ENCODE measurements at places on chromosomes 7 and 10. TPM values are rescaled to one million over a fixed set of nuclear protein-coding genes. Genes with fewer than 3 reads are reported as not detected.

Gene CUBN
- 4.6 TPM for polyA plus RNA-seq

Gene NXPH1
- polyA plus RNA-seq, result not detected

DNA sequence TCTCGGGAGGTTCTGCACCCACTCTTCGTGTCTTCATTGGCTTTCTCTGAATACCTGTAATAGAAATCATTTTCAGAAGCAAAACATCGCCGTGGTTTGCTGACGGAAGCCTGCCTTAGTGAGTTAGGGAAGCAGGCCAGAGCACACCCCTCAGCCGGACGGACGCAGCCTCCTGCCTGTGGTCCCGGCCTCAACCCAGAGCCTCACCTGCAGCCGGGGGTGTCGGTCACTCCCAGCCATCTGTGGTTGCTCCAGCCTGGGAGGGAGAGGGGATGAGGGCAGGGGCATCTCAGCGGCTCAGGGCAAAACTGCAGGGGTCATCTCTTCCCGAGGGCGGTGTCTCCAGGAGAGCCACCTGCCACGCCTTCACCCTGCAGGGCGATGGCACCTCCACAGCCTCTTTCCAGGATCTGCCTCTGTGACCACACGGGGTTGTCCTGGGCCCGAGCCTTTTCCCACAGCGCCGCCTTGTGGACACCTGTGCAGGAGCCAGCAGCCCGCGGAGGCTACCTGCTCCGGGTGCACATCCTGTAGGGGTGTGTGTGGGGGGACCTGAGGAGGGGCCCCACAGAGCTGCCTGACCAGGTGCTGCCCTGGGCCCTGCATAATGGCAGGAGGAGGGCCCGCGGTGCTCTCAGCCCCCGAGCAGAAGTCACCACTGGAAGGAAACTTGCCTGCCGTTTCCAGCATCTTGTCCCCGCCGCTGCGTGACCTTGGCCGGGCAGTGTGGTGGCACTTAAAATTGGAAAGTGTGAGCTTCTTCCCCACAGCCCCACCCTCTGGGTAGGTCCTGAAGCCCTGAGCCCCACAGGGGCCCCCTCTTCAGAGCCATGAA is 21.6 kb upstream of the AP5Z1 start:
- H3K27me3 ChIP-seq, result no peaks in the 10 kb centered on the region
- H3K4me3 ChIP-seq, result no peak overlapping the region
- H3K36me3 ChIP-seq, result peaks cover 9% of the 10 kb centered on the region
- H3K4me1 ChIP-seq, result peaks cover 4% of the 10 kb centered on the region

DNA sequence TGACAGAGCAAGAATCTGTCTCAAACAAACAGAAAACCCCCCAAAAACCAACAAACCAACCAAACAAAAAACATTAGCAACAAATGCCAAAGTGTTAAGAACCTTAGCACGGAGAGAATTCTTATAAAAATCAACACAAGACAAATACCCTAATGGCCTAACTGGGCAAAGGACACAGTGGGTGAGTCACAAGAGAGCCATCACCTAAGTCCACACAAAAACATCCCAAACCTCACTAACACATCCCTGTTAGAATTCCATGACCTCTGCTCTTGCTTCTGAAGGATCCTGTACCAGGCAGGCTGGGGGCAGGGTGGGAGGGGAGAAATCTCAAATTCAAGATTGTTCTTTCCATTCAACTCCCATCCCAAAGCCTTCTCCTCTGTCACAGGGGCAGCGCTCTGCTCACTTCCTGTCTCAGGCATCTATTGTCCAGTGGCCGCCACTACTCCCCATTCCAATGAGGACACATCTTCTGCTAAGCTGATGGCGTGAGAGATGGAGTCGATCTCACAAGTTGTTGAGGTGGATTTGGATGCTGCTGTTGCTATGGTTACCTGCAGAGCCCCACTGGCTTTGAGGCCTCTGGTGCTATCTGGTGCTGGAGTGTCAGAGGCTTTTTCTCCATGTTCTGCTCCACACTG is 9.2 kb downstream of the IL15RA start:
- no peak for DNase-seq
- no peak overlapping the region for H3K27ac ChIP-seq
- no peak overlapping the region for H3K4me3 ChIP-seq
- H3K4me1 ChIP-seq, result peaks cover 31% of the 10 kb centered on the region

GRCh38 chr10:2351566-2351965 is 614.2 kb upstream of the ADARB2 start:
- H3K36me3 ChIP-seq, result no peaks in the 10 kb centered on the region
- no peak overlapping the region for H3K27ac ChIP-seq
- H3K4me3 ChIP-seq, result no peak overlapping the region
- H3K27me3 ChIP-seq, result no peaks in the 10 kb centered on the region

Measured in endothelial cell of umbilical vein (primary cell).